ENCODE measurements at places on chromosomes 1 and 21.

GRCh38 chr1:153478047-153478691, 17.7 kb upstream of the S100A7 start:
- DNase-seq, result no peak

GRCh38 chr1:41833519-41834000, 85.2 kb downstream of the HIVEP3 start:
- no peak for DNase-seq

DNA sequence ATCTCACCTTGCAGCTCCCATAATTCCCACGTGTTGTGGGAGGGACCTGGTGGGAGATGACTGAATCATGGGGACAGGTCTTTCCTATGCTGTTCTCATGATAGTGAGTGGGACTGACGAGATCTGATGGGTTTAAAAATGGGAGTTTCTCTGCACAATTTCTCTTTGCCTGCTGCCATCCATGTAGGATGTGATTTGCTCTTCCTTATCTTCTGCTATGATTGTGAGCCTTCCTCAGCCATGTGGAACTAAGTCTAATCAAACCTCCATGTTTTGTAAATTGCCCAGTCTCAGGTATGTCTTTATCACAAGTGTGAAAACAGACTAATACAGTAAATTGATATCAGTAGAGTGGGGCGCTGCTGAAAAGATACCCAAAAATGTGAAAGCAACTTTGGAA, 195.7 kb downstream of the SLC44A5 start:
- no peak for DNase-seq

DNA sequence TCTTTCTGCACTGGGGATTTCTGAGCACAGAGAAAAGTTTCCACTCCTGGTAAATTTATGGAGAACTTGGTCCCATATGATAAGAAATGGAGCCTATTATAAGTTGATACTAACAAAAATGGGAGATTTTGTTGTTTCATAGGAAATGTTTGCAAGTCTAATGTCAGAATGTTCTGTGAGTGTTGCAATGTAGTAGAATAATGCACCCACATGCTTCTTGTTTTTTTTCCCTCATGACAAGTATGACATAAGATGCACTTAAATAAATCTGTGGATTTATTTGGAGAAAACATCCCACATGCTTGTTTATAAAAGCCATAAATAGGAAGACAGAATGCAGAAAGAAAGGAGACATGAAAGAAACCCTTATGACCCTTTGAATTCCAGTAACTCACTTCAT, 50.8 kb upstream of the KCNJ6 start:
- no peak for DNase-seq

DNA sequence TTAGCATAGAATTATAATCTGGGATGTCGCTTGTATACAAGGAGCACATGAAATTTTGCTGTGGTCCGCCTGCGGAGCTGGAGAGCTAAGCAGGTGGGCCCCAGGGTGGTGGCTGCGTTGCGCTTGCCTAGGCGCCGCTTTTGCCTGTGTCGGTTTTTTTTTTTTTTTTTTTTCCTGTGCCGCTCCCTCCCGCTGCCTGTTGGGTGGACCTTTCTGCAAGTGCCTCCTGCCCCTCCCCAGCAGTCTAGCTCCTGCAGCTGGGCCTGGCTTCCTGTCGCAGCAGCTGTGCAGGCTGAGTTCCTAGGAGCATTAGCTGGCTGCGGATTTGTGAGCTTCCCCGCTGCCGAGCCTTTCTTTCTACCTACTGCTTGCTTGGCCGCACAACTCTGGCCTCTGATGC, 20.6 kb downstream of the PYHIN1 start:
- no peak for DNase-seq

GRCh38 chr1:156390469-156391365, 21.7 kb downstream of the RHBG start:
- DNase-seq, result no peak

DNA sequence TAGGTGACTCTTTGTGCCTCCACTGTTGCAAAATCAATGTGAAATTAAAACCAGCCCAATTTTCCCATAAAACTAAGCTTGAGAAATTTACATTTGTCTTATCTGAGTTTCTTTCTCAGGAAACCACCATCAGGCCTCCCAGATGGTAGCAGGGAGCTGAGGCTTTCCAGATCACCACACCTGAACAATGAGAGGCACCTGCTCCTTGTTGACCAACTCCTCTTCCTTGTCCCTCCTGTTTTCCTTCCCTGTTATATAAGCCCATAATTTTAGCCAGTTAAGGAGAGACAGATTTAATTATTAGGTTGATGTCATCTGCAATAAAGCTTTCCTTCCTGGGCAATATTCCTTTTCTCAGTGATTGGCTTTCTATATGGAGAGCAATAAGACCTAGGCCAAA, 32.0 kb upstream of the C1orf185 start:
- no peak for DNase-seq

DNA sequence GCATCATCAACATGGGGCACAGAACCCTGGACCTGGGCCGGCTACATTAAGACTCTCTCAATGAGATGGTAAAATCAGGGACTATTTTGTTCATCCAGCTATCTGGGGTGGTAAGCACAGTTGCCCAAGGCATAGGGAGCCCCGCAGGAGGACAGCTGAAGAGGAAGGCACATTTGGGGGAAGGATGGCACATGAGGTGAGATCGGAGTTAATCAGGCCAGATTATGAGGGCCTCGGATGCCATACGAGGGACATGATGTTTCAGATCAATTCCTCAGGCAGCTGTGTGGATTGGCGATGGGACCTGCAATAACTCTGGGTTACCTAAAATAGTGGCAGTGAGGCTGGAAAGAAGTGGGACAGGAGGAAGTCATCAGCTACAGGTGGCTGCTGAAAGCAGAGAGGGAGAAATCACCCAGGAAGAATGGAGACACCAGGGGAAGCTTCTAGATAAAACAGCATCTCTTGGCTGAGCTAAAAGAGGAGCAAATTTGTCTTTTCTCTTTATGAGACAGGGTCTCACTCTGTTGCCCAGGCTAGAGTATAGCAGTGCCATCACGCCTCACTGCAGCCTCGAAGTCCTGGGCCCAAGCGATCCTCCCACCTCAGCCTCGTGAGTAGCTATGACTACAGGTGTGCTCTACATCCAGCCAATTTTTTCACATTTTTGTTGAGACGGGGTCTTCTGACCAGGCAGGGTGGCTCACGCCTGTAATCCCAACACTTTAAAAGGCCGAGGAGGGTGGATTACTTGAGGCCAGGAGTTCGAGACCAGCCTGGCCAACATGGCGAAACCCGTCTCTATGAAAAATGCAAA, 21.1 kb downstream of the TOMM20 start:
- no peak for DNase-seq

GRCh38 chr1:24528744-24529143, 26.1 kb downstream of the RCAN3 start:
- DNase-seq, result no peak

GRCh38 chr1:92259350-92259749, 39.4 kb downstream of the GLMN start:
- no peak for DNase-seq
